ENCODE measurements at places on chromosomes 6 and 20. TPM values are rescaled to one million over a fixed set of nuclear protein-coding genes. Genes with fewer than 3 reads are reported as not detected.
A peak's percentile ranks its signal among the peaks of the same experiment; 100 is the strongest.

The PSMB1 gene
- 108 TPM for total RNA-seq

The UBR2 gene
- 40.9 TPM for total RNA-seq

The PLA2G7 gene
- total RNA-seq: 5.9 TPM

The PCSK2 gene
- total RNA-seq: 18.3 TPM

DNA sequence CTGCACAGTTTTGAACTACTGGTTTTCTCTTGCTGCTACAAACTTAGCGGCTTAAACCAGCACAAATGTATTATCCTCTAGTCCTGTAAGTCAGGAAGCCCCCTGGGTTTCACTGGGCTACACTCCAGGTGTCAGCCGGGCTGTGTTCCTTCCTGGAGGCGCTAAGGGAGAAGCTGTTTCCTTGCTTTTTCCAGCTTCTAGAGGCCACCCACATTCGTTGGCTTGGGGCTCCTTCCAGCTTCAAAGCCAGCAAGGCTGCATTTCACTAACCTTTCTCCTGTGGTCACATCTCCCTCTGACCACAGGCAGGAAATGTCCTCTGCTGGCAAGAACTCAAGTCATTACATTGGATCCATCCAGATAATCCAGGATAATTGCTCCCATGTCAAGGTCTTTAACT, 350.6 kb upstream of the PLCB4 start:
- peak; percentile 75 for DNase-seq

DNA sequence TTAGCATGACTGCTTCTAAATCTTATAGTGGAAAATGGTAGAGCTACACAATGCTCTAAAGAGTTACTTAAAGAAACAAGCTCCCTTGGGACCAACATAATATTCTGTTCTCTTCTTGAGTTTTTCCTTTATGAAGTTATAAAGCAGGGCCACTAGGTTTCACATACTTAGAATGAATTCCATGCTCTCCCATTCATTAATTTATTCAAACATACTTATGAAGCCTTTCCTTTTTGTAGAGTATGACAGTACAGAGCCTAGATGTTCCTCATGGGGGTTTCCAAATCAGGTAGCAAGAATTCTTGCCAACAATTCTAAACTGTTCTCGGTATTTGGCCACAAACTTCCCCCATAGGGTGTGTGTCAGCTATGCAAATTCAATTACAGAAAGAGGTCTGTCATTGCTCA, 20.6 kb upstream of the FABP7 start:
- DNase-seq: no peak

DNA sequence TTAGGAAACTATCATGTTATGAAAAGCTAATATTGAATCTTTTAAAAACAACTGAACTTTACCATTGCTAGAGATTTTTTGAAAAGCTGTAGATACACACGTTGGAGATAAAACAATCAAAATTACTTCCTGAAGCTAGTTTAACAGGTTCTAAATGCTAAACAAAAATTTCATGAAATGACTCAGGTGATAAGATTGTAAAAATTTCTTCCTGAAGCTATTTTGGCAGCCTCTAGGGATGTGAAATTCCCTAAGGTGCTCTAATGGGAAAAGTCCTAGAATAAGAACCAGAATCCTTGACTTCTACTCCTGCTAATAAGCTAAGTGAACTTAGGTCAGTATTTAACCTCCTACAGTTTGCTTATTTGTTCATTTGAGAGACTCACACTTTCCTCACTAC, 8.5 kb downstream of the GCM2 start:
- no peak for DNase-seq

- no peak for DNase-seq
These were observed 4.7 kb upstream of the FOXF2 start for GRCh38 chr6:1384549-1385128.

DNA sequence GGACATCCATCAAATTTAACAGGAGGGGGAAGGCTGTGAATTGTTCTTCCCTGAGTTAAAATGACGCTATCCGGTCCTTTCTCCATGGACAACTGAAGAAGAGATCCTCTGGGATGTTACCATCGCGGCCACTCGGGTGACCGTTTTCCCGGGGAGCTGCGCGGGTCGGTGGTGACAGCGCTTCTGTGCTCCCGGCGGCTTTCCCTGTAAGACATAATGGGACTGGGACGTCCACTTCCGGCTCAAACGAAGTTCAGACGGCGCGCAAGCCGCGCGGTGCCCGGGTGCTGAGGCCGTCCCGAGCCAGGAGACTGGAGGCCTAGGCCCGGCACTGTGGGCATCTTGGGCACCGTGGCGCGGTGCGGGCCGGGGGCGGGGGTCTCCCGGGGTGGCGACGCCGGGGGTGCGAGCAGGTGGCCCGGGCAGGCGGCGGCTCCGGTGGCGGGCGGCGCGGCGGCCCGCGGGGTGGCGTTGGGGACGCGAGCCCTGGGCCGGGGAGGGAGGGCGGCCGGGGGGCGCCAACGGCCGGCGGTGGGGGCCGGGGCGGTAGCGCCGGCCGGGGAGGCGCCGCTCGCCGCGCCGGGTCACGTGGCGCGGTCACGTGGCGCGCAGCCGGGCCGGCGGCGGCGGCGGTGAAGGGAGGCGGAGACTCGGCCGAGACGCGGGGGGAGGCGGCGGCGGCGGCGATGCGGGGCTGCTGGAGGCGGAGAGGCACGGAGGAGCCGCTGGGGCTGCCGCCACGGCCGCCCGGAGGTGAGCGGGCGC, 63.6 kb downstream of the GTF2H5 start:
- peak; percentile 80 for DNase-seq

- DNase-seq: no peak
These were observed 330.8 kb downstream of the PRL start for GRCh38 chr6:21965953-21966539.

DNA sequence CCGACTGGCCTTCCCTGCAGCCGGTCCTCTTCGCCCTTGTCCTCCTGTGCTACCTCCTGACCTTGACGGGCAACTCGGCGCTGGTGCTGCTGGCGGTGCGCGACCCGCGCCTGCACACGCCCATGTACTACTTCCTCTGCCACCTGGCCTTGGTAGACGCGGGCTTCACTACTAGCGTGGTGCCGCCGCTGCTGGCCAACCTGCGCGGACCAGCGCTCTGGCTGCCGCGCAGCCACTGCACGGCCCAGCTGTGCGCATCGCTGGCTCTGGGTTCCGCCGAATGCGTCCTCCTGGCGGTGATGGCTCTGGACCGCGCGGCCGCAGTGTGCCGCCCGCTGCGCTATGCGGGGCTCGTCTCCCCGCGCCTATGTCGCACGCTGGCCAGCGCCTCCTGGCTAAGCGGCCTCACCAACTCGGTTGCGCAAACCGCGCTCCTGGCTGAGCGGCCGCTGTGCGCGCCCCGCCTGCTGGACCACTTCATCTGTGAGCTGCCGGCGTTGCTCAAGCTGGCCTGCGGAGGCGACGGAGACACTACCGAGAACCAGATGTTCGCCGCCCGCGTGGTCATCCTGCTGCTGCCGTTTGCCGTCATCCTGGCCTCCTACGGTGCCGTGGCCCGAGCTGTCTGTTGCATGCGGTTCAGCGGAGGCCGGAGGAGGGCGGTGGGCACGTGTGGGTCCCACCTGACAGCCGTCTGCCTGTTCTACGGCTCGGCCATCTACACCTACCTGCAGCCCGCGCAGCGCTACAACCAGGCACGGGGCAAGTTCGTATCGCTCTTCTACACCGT, 6.1 kb downstream of the UBD start:
- peak; percentile 66 for DNase-seq

DNA sequence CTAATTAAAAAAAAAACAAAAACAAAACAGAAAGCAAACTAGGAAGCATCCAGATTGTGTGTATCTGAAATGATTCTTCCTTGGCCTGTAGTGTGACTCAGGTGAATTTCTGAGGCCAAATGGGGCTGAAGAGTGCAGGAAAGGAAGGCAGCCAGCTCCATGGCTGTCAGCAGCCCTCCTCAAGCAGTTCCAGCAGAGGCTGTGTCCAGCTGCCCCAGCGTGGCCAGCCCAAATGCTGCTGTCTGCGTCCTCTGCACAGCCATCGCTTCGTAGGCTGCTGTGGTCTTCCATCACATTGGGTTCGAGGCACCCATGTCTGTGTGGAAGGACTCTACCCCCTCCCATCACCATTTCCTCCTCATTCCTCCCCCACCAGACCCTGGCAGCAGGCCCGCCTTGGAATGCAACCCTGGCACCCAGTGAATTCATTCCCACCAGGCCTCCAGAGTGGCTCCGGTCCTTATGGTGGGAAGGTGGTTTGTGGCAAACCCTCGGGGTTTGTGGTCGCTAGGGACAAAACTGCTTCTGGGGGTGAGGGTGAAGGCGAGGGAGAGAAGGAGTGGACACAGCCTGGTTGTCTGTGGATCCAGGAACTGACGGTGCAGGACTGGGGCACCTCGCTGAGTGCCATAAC, 81.5 kb downstream of the MYLK4 start:
- DNase-seq: no peak

GRCh38 chr6:43976706-43977403, 150.4 kb downstream of the MRPL14 start:
- DNase-seq: no peak

- DNase-seq: no peak
These were observed 273.9 kb downstream of the CDC5L start for GRCh38 chr6:44661221-44662008.

GRCh38 chr6:1995636-1996035, 249.8 kb downstream of the GMDS start:
- DNase-seq: no peak

Measured in sciatic nerve (tissue), 2 donors.